A172 (cell line): ENCODE measurements at places on chromosomes 2 and 18. TPM values are rescaled to one million over a fixed set of nuclear protein-coding genes. Genes with fewer than 3 reads are reported as not detected.

OTX1 gene
- total RNA-seq = 0.41 and 0.69 TPM in 2 replicates

AOX1 gene
- 8.4 and 13.2 TPM in 2 replicates for total RNA-seq

FAM237A gene
- total RNA-seq = not detected in 2 replicates

- no peak for DNase-seq
These were observed 65.6 kb downstream of the NOL4 start for GRCh38 chr18:34158881-34159690.

GRCh38 chr18:25604196-25604893 is 252.4 kb upstream of the ZNF521 start:
- no peak for DNase-seq

- no peak for DNase-seq
These were observed 116.4 kb upstream of the RBMS1 start for GRCh38 chr2:160610041-160610440.

TEX44 gene
- total RNA-seq = not detected in 2 replicates

DNA sequence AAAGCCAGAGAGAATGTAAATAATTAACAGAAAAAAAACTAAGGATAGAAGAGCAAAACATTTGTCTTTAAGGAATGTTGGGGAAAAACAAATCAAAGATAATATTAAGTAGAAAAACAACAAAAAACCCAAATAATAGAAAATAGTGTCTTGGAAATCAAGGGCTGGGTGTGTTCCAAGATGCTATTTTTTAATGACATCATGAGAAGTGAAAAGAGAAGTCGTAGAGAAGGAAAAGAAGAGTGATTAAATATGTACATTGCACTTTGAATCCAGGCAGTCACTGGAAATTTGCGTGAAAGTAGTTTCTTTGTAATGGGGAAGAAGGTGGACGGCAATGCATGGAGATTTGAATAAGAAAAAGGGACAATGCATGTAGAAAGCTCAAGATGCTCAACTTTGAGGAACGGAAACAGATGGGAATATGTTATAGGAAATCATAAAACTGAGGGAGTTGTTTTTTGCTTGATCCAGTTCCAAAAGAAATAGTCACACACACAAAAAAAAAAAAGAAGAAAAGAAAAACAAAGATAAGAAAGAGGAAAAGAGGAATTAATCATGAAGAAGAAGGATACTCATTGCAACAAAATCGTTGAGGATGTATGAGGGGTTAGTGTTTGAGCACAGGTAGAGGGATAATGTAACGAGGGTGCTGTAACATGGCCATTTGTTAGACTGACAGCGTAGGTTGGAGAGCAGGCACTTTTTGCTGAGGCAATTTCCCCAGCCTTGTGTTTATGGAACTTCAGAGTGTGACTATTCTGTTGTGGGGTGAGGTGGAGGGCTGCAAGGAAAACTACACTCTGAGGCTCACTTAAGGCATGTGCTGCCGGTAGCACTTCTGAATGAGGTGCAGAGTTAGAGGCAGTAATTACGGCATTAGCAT is 184.1 kb downstream of the CALCRL start:
- no peak for DNase-seq

GRCh38 chr2:130834931-130835765 is 1.6 kb upstream of the ARHGEF4 start:
- DNase-seq = no peak

GRCh38 chr2:149538138-149538833 is 49.3 kb downstream of the MMADHC start:
- peak; percentile 71 for DNase-seq

IL36RN gene
- not detected in 2 replicates for total RNA-seq

GRCh38 chr2:136049991-136050920 is 64.8 kb upstream of the DARS1 start:
- no peak for DNase-seq

DNA sequence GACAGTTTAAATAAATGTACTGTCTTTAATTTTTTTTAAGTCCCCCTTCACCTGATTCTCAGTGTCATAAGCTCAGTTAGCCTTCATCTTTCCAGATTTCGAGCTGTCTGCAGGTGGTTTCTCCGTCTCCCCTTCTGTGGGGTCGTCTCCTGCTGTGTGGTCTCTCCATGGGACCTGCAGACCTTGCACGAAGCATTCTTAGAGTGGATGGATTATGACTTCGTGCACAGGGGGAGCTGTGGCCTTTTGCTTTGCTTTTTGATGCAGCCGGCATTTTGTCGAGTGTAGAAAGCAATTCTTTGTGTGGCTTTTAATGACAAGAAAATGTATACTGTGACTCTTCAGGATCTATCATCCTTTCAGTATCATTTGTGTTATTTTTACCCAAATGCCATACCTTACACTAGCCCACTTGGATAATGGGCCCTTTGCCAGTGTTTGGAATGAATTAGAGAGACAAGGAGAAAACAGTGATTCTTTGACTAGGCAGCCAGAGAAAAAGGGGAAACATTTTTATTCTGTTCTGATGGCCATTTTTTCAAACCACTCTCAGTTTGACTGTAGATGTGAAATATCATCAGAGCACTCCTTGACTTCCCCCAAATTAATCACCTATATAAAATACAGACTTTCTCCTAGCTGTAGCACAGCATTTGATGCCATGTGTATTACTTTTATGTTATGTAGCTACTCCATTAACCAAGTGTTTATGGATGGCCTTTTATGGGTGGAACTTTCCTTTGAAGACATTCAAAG is 54.3 kb downstream of the ITGA6 start:
- DNase-seq = no peak

GRCh38 chr2:72129681-72130340 is 17.9 kb downstream of the CYP26B1 start:
- DNase-seq = no peak

- DNase-seq = no peak
These were observed 85.4 kb upstream of the B3GNT2 start for GRCh38 chr2:62110415-62111025.

GRCh38 chr2:108825254-108825653 is 38.7 kb downstream of the CCDC138 start:
- DNase-seq = no peak

EMX1 gene
- 0.34 and 0.50 TPM in 2 replicates for total RNA-seq

RBM45 gene
- 18.2 and 21.1 TPM in 2 replicates for total RNA-seq

DNA sequence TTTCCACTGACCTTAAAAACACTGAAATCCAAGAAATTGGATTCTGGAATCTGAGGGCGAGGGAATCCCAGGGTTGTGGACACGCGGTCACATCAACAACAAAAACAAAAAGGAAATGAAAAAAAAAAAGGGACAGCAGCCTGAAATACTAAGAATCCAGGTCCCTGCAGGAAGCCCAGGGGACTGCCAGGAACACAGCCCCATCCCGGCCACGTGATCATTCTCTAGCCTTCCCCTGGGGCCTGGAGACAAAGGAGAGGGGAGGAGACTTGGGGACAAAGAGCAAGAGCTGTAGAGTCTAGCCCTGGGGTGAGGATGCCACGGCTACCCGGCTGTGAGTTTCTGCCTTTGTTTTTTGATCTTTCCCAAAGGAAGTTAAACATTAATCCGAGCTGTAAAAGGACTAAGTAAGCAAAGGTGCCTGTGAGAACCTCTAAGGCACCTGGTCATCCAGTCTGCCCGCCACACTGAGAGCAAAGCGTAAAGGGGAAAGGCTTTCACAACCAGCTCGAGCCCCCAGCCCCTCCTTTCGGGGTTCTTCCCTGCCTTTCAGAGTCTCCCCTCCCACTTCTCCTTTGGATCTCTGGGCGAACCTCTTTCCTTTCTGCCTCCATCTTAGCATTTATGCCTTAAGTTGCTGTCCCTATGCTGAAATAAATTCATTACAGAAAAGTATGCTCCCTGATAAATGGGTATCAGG is 57.9 kb upstream of the MSH2 start:
- DNase-seq = peak; percentile 99

DNA sequence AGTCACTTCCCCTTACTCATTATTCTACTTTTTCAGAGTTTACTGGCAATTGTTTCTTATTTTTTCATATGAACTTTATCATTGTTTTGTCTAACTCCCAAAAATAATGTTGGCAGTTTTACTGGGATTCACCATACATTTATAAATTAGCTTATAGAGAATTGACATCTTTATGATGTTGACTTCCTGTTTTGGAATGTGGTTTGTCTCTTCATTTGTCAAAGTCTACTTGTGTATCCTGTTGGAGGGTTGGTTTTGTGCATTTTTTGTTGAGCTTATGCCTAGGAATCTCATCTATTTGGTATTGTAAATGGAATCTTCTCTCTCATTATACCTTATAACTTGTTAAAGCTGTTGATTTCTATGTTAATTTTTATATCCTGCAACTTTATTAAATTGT is 16.4 kb downstream of the EPC2 start:
- DNase-seq = no peak

DNA sequence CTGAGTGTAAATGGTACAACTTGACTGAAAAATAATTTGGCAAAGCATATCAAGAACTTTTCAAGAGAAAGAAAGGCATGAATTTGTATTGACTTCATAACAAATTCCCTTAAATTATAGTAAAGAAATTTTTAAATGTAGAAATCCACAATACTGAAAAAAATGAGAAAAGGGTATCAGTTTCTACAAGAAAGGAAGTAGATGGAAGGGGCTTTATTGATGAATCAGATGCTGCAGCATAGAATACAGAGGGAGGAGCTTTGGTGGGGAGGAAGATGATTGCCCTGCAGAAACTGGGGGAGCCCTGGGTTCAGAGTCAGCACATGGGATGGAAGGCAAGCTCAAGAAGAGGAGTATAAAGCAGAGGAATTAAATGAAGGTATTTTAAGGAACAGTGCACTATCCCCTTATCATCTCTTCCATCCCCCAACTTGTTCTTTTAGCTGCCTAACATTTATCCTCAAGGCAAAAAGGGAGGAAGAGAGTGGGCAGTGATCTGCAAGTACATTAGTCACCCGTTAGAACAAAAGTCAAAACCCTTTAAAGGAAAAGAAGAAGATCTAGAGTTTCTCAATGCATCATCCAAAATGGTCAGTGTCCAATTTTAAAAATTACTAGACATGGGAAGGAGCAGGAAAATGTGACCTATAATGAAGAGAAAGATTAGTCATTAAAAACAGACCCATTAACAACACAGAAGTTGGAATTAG is 77.7 kb downstream of the KCTD18 start:
- no peak for DNase-seq

DNA sequence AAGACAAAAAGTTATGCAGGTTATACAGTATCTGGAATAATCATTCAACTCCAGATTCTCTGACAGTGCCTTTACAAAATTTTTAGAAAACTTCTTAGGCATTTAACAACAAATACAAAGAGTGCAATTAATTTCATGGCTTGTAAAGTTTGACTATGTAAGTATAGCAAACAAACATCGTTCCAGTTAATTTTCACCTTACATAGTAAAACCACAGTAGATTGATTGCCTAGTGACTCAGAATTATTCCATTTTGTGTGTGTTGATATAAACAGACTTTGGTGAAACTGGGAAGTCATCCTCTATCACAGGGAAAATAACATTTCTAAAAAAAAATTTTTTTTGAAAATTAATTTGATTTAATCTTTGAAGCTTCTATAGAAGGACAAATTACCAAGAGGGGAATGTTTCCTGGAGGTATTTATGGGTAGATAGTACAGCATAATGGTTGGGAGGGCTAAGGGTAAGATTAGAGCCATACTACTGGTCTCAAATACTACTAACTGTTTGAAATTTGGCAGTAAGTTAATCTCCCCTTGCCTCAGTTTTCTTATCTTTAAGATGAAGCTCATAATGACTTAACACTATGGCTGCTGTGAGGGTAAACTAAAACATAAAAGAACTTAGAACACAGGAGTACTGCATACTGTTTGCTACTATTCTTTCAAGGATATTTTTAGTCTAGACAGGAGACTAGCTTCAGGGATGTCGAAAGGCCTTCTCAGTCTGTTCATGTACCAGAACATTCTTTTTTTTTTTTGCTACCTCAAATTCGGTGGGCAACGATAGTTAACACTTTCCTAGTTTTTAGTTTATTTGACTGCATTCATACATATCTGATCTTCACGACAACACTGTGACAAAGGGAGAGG is 19.6 kb downstream of the NDUFAF7 start:
- no peak for DNase-seq

DNA sequence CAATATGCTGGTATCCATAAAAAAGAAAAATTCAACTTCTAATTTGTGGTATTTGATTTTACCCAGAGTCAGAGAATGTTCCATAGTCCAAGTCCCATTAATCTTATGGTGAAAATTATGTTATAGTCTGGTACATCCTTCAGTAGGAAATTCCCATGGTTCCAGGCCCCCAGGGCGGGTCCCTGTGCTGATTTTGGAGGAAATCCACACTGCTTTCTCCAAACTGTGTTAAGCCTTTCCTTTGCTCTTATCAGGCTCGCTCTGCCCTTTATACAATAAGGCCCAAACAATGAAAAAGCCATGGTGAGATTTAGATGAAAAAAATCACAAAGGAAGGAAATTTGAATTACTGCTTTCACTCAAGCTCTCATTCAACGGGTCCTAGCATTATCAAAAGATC is 46.8 kb upstream of the DARS1 start:
- no peak for DNase-seq

DNA sequence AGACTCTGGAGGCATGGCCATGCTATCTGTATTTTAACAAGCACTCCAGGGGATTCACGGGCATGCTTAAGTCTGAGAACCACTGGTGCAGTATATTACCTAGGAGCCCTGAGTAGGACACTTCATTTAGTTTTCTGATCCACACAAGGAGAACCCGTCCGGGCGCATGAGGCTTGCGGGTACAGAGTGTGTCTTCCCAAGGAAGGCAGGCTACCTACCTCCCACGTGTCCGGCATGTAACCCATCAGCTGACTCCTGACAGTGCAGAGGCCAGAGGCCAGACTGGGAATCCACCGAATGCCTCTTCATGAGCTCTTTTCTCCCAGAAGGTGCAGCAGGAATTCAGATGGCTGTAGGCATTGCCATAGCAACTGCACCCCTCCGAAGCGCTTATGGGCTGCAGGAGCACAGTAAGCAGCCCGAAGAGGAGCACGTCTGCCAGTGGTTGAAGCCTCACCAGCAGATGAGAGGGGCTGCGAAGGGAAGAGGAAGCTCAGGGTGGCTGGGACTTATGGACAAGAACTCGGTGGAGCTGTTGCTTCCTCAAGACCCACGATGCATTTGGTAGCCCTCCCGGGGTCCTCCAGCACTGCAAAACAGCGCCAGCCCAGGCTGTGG is 33.8 kb upstream of the DNMT3A start:
- no peak for DNase-seq

SLC25A52 gene
- not detected in 2 replicates for total RNA-seq

NPPC gene
- total RNA-seq = 0.12 TPM in 1 of 2 replicates, not detected in the other

PLEKHA3 gene
- total RNA-seq = 34.4 and 63.0 TPM in 2 replicates
